ENCODE measurements at places on chromosomes 7 and 10.

DNA sequence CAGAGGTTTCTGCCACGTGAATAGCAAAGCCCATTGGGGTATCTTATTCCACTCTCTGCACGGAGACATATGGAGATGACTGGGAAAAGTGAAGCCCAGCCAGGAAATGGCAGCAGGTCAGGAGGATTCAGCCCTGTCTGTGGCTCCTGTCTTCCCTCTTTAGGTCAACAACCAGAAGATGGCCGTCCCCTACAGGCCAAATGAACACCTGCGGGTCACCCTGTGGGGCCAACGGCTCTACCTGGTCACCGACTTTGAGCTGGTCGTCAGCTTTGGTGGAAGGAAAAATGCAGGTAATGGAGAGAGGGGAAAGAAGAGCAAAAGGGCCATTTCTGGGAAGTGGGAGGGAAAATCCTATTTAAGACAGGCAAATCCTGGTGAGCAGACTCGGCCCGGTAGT is 38.3 kb downstream of the EPHB4 start:
- no peak for DNase-seq

GRCh38 chr7:1401011-1401410 is 58.3 kb downstream of the MICALL2 start:
- DNase-seq: no peak

DNA sequence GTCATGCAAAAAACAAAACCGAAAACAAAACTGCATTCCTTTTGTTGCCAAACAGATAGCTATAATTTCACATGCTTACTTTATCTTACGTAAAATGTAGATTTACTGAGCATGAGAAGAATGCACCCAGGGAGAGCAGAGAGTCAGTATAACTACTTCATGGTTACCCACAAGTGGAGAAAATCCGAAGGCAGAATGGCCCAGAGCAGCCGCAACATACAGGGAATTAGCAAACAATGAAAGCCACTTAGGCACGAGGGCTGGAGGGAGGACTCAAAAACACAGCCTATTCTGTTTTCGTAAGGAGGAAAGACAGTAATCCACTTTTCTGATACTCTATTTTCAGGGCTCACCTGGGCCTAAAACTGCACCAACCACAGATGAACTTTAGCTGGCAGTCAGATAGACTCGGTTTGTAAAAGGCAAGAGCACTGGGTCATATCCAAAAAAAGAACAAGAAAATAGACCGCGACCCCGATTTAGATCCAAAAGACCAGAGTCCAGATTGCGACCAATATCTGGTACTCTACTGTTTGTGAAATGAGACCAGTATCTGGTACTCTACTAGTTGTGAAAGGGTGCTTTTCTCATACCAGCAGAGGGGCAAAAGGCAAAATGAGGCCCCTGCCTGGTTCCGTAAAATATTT is 1.3 kb downstream of the ITPRIP start:
- no peak for DNase-seq

DNA sequence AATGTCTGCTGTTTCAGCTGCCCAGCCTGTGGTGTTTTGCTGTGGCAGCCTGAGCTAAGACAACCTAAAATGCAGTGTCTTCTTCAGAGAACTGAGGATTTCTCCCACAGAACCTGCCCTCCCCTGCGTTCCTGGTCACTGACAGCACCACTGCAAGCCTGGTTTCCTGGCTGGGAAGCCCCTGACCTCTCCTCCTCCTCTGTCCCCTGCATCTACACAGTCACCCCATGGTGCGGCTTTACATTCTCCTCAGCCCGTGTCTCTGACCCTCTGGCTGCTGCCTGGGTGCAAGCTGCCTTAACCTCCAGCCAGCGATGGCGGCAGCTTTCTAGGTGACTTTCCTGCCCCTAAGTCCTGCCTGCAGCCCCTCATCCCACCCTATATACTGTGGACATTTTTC is 337.3 kb upstream of the ZNF32 start:
- DNase-seq: no peak

- no peak for DNase-seq
Measured at GRCh38 chr10:101720606-101721230, 25.7 kb upstream of the FBXW4 start.

- DNase-seq: no peak
Measured at GRCh38 chr7:35695987-35696386, 1.1 kb upstream of the HERPUD2 start.

- no peak for DNase-seq
Measured at GRCh38 chr10:31926765-31927564, 1.7 kb downstream of the ARHGAP12 start.

GRCh38 chr7:104981672-104982037 is 32.4 kb upstream of the KMT2E start:
- DNase-seq: no peak

- DNase-seq: no peak
Measured at GRCh38 chr7:142566271-142566670, 183.0 kb upstream of the PRSS1 start.

DNA sequence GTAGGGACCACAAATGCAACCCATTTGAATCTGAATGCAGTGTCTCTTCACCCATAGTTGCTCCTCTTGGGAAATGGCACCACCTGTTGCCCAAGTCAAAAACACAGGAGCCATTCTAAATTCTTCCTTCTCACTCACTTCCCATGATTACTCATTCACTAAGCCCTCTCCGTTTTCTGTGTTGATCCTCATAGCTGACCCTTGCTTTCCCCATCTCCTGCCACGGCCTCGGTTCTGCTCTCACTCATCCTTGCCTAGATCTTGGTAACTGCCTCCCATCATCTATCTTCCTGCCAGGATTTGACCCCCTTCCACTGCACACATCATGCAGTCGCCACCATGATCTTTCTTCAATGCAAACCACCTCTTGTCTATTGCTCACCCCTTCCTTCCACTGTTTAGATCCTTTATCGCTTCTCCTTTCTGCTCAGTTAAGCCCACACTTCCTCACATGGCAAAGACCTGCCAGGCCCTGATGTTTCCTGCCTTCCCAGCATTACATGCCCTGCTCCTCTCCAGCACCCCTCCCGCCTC is 19.0 kb upstream of the CPN1 start:
- no peak for DNase-seq

DNA sequence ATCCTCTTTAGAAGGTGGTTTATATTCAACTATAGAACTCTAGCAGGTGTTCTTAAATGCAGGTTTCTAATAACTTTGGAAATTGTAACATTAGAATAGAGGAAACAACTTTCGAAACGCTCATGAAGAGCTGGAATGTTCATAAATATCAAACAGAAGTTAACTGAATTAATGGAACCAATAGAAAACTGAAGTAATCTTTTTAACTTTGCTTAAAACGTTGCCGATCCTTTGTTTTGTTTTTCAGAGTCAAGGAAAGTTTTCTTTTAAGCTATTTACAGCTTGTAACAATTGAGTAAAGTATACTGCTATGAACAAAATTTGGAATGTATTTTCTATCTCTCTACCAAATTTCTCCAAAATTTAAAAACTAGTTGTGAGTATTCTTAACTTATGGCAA is 19.0 kb upstream of the CLDN3 start:
- DNase-seq: no peak
